ENCODE measurements at places on chromosomes 1 and 21. TPM values are rescaled to one million over a fixed set of nuclear protein-coding genes. Genes with fewer than 3 reads are reported as not detected.

- H3K27ac ChIP-seq = no peak overlapping the region
- no peak for DNase-seq
- peak overlapping the region; percentile 83 for H3K4me3 ChIP-seq
- peaks cover 26% of the 10 kb centered on the region for H3K4me1 ChIP-seq
- H3K27me3 ChIP-seq = no peaks in the 10 kb centered on the region
- H3K36me3 ChIP-seq = no peaks in the 10 kb centered on the region
Measured at GRCh38 chr1:85274969-85275453, 1.4 kb downstream of the BCL10 start.

- no peaks in the 10 kb centered on the region for H3K36me3 ChIP-seq
- no peak overlapping the region for H3K27ac ChIP-seq
- no peaks in the 10 kb centered on the region for H3K27me3 ChIP-seq
- H3K4me3 ChIP-seq = no peak overlapping the region
- DNase-seq = no peak
Measured at GRCh38 chr1:72662918-72663317, 380.6 kb upstream of the NEGR1 start.

DNA sequence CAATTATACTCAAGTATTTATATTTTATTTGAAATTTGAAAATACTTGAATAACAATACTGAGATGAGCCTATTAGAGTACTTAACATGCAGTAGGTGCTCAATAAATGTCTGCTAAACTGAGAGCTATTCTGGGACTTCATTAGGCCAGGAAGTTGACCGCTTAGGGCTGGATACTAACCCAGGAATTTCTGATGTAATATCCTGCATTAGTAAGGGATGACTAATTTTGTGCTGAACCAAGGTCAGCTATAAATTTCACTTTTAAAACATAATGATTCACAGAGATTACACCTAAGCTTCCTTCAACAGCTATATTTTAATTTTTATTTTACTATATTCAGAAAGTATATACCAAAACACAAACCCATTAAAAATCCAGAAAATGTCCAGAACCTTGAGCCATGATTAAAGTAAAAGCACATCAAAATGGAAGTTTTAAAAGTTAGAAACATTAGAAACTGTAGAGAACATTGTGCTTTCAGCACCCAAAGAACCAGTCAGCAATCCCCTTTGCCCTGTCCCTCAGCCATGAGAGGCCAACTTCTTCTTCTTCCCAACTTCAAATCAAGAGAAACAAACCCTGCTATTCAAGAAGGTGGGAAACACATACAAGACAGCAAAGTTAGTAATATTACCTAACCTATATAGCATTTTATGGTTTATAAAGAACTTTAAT lies 35.4 kb downstream of the WNT2B start:
- no peaks in the 10 kb centered on the region for H3K4me1 ChIP-seq
- no peak for DNase-seq
- H3K27me3 ChIP-seq = no peaks in the 10 kb centered on the region
- no peak overlapping the region for H3K27ac ChIP-seq
- no peaks in the 10 kb centered on the region for H3K36me3 ChIP-seq

GRCh38 chr1:48870596-48870995 lies 93.9 kb upstream of the BEND5 start:
- no peaks in the 10 kb centered on the region for H3K27me3 ChIP-seq
- H3K36me3 ChIP-seq = no peaks in the 10 kb centered on the region
- no peaks in the 10 kb centered on the region for H3K4me1 ChIP-seq
- H3K27ac ChIP-seq = no peak overlapping the region
- DNase-seq = peak; percentile 19

The FCRL1 gene
- not detected for total RNA-seq

DNA sequence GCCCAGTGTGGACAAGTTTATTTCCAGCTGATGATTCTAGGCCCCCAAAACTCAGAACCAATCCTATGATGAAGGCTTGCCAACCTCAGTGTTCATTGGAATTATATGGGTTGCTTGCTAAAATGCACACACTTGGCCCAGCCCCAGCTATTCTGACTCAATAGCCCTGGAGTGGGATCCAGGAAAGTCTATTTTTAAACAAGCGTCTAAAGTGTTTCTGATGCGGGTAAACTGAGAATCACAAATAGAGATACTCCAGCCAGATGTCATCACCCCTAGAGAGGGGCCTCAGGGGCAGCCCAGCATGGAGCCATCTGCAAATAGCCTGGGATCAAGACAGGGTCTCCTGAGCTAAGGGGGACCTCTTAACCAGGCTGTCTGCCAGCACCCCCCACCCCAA lies 46.0 kb downstream of the PKP1 start:
- H3K27me3 ChIP-seq = no peaks in the 10 kb centered on the region
- no peak for DNase-seq
- no peaks in the 10 kb centered on the region for H3K4me1 ChIP-seq
- H3K4me3 ChIP-seq = no peak overlapping the region
- no peak overlapping the region for H3K27ac ChIP-seq

DNA sequence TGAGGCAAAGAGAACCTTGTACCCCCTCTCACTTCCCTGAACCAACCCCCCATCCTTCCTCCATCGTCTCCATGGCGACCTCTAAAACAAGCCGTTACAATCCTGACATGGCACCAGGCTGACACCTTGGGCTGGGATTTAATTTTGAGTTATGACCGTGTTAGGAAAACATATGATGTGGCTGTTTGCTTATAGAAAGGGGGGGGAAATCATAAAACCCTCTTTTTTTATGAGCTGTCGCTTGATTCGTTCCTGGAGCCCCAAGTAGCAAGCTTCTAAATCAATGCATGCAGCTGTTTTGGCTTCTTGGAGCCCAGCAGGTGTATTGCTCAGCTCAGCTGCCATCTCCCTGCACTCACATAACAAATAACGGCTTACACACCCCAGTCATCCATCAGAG lies 301.2 kb upstream of the SPAG17 start:
- H3K36me3 ChIP-seq = no peaks in the 10 kb centered on the region
- no peak overlapping the region for H3K27ac ChIP-seq
- H3K4me3 ChIP-seq = no peak overlapping the region
- no peak for DNase-seq
- H3K27me3 ChIP-seq = no peaks in the 10 kb centered on the region
- no peaks in the 10 kb centered on the region for H3K4me1 ChIP-seq

GRCh38 chr1:113459279-113459678 lies 69.0 kb downstream of the MAGI3 start:
- H3K27me3 ChIP-seq = no peaks in the 10 kb centered on the region
- no peak overlapping the region for H3K27ac ChIP-seq

DNA sequence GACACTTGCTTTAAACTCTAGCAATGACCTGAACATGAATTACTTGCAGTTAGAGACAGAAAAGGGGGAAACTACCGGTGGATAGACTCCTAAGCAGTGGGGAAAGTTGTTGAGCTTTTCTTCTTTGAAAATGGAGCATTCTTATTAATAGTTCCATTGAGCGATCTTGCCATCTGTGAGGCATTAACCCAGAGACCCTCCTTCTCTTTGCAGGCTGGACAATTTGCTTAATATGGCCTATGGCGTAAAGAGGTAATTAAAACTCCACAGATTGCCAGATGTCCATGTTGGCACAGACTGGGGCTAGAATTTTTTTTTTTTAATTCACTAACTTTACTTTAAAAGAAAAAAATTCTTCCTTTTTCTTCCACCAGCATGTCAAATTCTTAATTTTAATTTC lies 88.5 kb downstream of the ELAVL4 start:
- no peaks in the 10 kb centered on the region for H3K27me3 ChIP-seq
- no peak overlapping the region for H3K27ac ChIP-seq
- DNase-seq = no peak
- H3K4me1 ChIP-seq = no peaks in the 10 kb centered on the region

DNA sequence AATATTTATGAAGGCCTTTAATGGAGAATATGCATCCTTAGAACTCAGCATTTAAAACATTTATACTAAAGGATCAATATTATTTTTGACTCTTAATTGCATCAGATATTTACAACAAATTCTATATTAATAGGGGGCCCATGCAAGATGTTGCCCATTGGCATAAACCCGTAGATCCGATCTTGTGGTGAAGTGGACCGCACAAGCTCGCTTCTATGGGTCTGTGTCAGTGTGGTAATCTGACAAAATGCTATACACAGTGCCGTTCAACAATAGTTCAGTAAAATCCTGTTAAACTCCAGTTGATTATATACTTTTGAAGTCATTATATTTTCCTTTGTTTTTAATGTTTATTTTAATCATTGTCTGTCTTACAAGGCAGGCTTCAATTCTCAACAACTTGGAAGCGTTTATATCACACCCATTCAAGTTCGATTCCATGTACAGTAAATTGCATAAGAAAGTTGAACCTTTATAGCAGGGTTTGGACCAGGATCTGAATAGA lies 809.2 kb downstream of the USP25 start:
- peak overlapping the region; percentile 88 for H3K27ac ChIP-seq
- no peaks in the 10 kb centered on the region for H3K36me3 ChIP-seq
- H3K4me3 ChIP-seq = no peak overlapping the region
- H3K27me3 ChIP-seq = no peaks in the 10 kb centered on the region
- DNase-seq = no peak

GRCh38 chr1:88726697-88727096 lies 42.6 kb downstream of the PKN2 start:
- no peak overlapping the region for H3K4me3 ChIP-seq
- H3K4me1 ChIP-seq = peaks cover 6% of the 10 kb centered on the region
- H3K36me3 ChIP-seq = no peaks in the 10 kb centered on the region
- no peak overlapping the region for H3K27ac ChIP-seq

- H3K27me3 ChIP-seq = no peaks in the 10 kb centered on the region
- H3K4me3 ChIP-seq = no peak overlapping the region
- H3K4me1 ChIP-seq = no peaks in the 10 kb centered on the region
- no peak overlapping the region for H3K27ac ChIP-seq
- no peak for DNase-seq
Measured at GRCh38 chr1:203619091-203619780, 7.4 kb upstream of the ATP2B4 start.

The WLS gene
- 32.6 TPM for total RNA-seq

The TMPRSS15 gene
- 0.68 TPM for total RNA-seq

- DNase-seq = peak; percentile 80
- peak within 1 kb of the TSS; percentile 86 for H3K4me3 ChIP-seq
- H3K27ac ChIP-seq = peak within 1 kb of the TSS; percentile 89
- no peaks in the 10 kb centered on the region for H3K27me3 ChIP-seq
- H3K4me1 ChIP-seq = peaks cover 10% of the 10 kb centered on the region
Measured at GRCh38 chr1:197775282-197776262, at the start of gene DENND1B. Gene DENND1B (minus strand): TSS chr1:197775480. CDS start chr1:197775155, 325 bp downstream.

GRCh38 chr1:184945029-184945428 lies 29.3 kb downstream of the NIBAN1 start:
- no peaks in the 10 kb centered on the region for H3K36me3 ChIP-seq
- DNase-seq = no peak
- H3K27me3 ChIP-seq = no peaks in the 10 kb centered on the region
- H3K4me3 ChIP-seq = no peak overlapping the region

The SLC9C2 gene
- 15.9 TPM for total RNA-seq

The TRNP1 gene
- 7.7 TPM for total RNA-seq

The CD247 gene
- total RNA-seq = 1.1 TPM

- H3K36me3 ChIP-seq = no peaks in the 10 kb centered on the region
- H3K4me1 ChIP-seq = no peaks in the 10 kb centered on the region
- H3K27ac ChIP-seq = no peak overlapping the region
- H3K4me3 ChIP-seq = no peak overlapping the region
- DNase-seq = no peak
Measured at GRCh38 chr1:234827656-234828055, 217.7 kb upstream of the IRF2BP2 start.

- DNase-seq = no peak
- H3K27me3 ChIP-seq = no peaks in the 10 kb centered on the region
- H3K36me3 ChIP-seq = no peaks in the 10 kb centered on the region
- H3K4me1 ChIP-seq = no peaks in the 10 kb centered on the region
Measured at GRCh38 chr1:239232921-239233320, 153.4 kb upstream of the CHRM3 start.

All from testis (tissue), 5 donors.